Vagina (tissue), 2 donors: ENCODE measurements at places on chromosomes 4 and X.

GRCh38 chr4:145061318-145061920 is 36.6 kb downstream of the ANAPC10 start:
- no peak for DNase-seq

DNA sequence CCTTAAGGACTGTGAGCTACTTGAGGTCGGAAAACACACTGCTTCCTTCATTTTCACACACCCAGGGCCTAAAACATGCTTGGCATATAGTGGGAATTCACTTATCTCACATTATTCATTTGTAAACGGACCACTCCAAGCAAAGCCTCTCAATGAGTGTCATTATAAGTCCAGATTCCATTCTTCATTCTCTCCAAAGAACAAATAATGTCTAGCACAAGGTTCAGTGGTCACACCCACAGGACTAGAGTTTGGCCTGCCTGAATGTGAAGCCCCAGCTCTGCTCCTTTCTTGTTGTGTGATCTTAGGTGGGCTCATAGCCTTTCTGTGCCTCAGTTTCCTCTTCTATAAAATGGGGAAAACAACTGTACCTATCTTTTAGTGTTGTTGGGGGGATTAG is 119.6 kb upstream of the NDP start:
- DNase-seq = no peak

DNA sequence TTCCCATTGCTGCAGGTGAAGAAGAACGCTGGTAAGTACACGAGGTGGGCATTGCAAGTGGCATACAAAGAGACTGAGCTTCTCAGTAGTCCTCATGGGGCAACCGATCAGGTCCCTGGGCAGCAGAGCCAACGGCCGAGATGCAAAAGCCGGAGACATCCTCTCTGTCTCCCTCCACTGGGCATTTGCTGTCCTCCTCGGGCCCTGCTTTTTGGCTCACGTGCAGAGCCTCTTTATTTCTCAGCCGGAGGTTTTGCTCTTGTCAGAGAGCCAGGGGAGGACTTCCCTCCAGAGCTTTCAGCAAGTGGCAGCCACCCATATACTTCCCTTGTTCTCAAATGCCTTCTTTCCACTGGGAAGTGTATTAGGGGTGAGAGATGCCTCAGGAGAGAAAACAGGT is 18.0 kb downstream of the STARD8 start:
- DNase-seq = no peak

- no peak for DNase-seq
Measured at GRCh38 chr4:188876881-188877280, 737.6 kb downstream of the TRIML1 start.

DNA sequence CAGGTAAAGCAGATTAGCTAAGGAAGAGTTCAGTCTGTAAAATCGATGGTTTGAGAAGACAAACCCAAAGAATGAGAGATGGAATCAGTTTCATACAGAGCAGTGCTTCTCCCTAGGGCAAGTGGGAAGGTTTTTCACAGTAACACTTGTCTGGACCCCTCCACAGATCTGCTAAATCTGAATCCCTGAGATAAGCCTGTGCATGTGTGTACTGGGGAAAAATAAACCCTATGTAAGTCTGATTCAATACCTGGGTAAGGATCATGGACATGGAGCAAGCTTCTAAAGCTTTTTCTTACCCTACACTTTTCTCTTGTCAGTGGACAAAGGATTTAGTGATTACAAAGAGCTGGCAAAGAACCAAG is 13.6 kb downstream of the ELOVL6 start:
- DNase-seq = no peak

DNA sequence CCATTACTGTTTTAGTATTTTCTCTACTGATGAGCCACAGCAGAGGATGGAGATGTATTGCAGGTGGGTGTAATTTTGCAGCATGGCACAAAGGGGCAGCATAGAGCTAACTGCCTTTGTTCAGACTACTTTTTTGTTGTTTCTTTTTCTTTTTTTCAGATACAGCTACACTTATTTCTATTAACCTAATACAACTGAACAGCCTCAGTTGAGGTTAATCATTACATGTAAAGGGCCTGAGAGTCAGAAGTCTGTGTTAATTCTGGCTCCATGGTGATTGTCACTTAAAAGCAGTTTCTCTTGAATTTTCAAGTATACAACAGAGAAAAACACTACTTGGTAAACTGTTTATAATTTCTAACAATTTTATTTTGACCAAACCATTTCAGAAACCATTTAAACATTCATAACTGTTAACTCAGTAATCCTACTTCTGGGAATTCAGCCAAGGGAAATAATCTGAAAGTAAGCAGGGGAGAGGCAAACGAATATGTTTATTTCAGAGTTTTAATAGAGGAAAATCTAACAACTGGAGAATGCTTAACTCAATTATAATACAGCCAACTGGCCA is 13.9 kb upstream of the PPEF2 start:
- DNase-seq = no peak

- no peak for DNase-seq
Measured at GRCh38 chr4:117001077-117001476, 84.3 kb downstream of the TRAM1L1 start.

DNA sequence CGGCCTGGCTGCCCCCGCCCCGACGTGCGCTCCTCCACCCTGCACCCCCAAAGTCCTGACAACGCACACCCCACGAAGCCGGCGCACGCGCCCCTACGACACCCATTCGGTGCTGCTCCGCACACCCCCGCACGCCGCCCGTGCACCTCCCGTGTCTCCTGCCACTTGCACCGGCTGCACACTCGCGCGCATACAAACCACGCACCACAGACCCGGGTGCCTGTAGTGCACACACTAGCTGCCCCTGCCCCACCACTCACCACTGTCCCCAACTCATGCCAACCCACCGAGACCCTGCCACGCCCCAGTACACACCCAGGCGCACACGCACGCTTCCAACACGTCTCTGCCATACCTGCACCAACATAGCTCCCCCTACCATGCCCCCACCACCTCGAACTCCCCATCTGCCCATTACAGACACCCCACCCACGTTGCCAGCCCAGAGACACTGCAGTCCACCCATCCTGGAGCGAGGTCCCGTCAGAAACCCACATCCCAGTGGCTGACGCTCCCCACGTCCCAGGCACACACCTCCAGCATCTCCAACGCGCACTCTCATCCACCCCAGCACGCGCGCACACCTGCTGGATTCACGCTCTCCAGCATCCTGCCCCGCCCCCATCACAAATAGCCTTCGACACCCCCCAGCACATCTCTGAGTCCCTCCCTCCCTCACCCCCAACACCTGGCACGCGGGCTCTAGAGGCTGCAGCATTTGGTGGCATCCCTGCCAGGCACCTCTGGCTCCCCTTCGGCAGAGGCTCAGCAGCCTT is 4.2 kb upstream of the DUSP9 start:
- DNase-seq = no peak

- no peak for DNase-seq
Measured at GRCh38 chr4:14602206-14602605, 400.1 kb upstream of the CPEB2 start.

- no peak for DNase-seq
Measured at GRCh38 chr4:114527637-114528036, 71.0 kb upstream of the UGT8 start.

DNA sequence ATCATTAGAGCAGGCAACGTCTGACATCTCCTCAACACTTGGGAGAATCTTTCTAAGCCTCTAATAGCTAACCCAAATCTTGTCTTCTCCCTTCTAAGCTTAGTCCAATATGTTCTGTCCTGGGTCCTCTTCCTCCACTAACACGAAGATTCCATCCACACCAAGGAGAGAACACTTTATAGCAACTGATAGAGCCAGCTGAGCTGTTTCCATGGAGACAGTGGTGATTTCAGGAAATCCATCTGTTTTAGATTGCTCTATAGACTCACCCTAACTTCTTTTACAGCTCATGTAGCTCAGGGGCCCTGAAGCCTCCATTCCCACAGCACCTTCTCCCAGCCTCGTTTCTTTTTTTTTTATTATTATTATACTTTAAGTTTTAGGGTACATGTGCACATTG is 37.4 kb downstream of the SCD5 start:
- DNase-seq = no peak

DNA sequence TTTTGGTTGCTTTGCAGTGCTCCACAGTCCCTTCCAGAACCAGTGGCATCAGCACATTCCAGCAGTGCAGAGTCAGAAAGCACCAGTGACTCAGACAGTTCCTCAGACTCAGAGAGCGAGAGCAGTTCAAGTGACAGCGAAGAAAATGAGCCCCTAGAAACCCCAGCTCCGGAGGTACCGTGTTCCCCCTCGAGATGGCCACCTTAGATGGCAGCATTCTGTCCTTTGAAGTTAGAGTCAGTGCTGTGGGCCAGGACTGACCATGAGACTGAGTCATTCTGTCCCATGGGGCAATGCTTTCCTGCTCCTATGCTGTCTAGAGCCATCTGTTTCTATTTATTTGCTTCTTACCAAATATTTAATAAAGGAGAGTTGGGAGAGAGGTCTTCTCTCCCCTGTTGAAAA is 112.3 kb downstream of the KLHL8 start:
- DNase-seq = no peak
